ENCODE measurements at places on chromosomes 2 and 18. TPM values are rescaled to one million over a fixed set of nuclear protein-coding genes. Genes with fewer than 3 reads are reported as not detected.

DNA sequence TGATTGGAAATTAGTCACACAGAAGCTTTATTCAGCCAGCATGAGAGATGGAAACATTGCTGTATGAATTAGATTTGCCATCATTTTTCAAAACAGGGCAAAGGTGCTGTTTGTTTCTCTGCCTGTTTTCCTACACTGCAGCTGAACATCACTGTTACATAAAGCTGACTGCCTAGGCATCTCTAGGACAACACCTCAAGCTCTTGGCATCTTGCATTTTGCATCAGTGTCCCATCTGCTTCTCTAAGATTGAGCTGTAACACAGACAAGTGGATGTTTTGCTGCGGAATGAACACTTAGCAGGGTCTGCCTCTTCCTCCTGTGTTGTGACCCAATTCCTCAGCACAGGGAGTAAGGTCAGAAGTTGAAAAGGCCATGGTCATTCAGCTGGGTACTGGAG lies 4.9 kb downstream of the CCT7 start:
- no peak for DNase-seq

DNA sequence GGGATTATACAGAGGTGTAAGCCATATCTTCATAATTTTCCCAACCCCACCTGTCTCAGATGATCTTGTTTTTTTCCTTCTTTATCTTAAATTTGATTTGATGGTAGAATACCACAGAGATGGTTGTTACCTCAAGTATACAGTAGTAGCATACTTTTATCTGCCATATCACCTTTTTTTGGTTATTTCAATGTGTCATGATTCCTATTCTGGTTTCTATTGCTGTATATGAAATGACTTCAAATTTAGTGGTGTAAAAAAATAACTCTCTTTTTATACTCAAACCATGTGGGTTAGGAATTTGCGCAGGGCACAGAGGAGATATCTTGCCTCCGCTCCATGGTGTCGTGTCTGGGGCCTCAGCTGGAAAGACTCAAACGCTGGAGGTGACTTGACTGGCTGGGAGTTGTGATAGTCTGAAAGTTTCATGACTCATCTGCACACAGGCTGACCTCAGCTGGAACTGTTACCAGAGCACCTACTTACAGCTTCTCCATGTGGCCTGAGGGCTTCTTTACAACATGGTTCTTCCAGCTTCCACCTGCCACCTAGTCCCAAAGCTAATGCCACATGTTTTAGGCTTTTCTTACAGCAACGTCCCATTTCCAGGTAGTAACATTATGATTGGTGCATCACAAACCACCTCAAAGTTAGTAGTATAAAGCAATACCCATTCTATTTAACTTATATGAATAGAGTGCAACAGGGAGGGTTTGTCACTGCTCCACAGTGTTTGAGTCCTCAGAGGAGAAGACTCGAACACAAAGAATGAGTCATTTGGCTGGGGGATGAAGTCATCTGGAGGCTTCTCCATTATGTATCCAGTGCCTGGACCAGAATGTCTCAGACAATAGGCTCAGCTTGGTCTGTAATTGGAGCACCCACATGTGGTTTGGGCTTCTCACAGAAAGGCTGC lies 82.3 kb upstream of the XPO1 start:
- peak; percentile 80 for DNase-seq

GRCh38 chr2:113124984-113125855 lies 2.2 kb upstream of the IL1RN start:
- peak; percentile 42 for DNase-seq

GRCh38 chr2:71785516-71785981 lies 332.2 kb downstream of the DYSF start:
- no peak for DNase-seq

FABP1 gene
- not detected for total RNA-seq

DNA sequence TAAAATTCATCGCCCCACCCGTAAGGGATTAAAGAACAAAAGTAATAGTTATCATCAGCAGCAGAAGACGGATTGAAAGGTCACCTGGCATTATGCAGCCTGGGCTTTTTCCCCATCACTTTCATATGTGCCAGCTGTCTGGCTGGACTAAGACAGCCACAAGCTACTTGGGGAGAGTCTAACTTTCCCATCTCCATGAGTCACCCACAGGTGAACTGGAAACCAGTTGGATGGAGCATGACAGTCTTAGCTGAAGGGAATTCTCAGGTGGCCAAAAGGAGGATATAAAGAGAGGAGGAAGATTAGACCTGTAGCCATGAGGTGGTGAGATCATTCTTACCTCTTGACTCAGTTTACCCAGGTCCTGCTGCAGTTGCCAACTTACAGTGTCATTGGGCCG lies 7.0 kb upstream of the FAM178B start:
- DNase-seq = no peak

DNA sequence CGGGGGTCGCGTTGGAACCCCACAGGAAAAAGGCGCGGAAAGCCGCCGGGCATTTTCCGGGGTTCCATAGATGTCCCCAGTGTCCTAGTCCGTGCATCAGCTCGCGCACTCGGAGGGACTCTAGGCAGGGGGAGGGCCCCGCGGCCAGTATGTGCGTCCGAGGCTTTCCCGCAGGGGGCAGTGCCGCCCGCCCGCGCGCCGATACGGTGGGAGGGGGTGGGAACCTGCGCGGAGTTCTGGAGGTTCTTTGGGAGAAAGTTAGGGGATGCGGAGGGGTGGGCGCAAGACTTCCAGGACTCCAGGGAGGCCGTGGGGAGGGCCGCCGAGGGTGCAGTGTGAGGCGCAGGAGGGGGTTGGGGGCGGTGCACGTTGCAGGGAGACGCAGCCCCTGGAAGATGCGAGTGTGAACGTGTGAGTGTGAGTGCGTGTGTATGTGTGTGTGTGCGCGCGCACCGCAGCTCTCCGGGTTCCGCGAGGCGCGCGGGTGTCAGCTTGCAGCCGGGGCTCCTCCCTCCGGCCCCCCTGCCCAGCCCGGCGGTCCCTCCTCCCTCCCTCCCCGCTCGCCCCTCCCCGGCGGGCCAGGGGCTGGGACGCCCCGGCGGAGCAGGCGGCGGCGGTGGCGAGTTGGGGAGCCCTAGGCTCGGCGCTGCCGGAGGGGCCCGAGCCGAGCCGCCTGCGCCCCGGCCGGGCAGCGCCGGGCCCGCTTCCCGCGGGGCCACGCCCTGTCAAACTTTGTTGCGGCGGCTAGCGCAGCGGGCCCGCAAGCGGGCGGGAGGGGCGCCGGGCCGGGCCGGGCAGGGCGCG lies at the start of gene TCF7L1:
Gene TCF7L1 (plus strand): TSS at position 559 of the 804 bp plus-strand sequence. CDS start 293 bp downstream, outside the sequence.
- peak; percentile 54 for DNase-seq

SPTBN1 gene
- total RNA-seq = 202 TPM

- no peak for DNase-seq
Observed at GRCh38 chr2:217418090-217418489, 558.2 kb upstream of the TNP1 start.

DNA sequence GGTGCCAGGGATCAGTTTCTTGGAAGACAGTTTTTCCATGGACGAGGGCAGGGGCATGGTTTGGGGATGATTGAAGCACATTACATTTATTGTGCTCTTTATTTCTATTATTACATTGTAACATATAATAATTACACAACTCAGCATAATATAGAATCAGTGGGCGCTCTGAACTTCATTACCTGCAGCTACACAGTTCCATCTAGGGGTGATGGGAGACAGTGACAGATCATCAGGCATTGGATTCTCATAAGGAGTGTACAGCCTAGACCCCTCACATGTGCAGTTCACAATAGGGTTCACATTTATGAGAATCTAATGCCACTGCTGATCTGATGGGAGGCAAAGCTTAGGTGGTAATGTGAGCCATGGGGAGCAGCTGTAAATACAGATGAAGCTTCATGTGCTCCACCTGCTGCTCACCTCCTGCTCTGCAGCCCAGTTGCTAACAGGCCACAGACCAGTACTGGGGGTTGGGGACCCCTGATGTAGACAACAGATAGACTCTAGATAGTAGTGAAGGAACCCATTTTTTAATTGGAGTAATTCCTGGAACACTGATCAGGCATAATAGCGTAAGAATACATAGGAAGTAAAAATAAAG lies 41.5 kb upstream of the MC4R start:
- DNase-seq = peak; percentile 16

KCNS3 gene
- total RNA-seq = 4.4 TPM

DNA sequence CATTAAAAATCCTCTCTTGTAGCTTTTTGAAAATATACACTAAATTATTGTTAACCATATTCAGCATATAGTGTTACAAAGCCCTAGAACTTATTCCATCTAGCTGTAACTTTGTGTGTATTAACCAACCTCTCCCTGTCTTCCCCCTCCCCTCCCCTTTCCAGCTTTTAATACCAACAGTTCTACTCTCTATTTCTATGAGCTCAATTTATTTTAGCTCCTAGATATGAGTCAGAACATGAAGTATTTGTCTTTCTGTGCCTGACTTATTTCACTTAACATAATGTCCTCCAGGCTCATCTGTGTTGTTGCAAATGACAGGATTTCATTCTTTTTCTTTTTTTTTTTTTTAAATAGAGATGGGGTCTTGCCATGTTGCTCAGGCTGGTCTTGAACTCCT lies 45.1 kb downstream of the GPD2 start:
- no peak for DNase-seq

DNA sequence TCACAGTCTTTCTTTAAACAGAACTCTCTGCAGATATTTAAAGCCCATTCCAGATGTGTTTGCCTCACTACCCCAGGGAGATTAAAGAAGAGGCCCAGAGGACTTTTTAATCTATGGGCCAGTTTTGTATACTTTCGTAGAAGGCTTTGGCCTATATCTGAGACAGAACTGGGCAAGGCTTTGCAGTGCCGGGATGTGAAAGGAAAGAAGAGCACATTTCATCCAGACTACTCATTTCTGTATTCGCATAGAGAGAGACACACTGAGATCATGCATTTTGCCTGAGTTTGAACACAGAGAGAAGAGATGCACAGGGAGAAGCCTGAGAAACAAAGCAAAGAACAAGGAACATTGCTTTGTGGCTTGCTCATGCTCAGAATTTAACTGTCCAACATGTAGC lies 54.9 kb upstream of the SLC5A7 start:
- no peak for DNase-seq

DNA sequence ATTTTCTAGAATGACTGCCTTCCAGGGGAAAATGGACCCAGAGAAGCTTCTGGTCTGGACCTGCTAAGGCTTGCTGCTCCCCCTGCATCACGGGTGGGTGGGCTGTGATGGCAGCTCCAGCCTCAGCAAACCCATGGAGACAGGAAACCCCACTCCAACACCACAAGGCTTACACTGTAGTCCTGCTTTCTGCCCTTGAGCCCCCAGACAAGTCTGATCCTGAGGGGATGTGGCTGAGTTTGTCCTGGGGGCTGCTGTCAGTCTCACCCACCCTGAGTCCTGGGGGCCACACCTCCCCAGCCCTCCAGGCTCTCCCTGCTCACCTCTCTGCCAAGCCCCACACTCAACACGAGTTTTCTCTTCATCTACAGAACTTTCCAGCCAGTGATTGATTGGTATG lies 279.4 kb downstream of the EIPR1 start:
- DNase-seq = no peak

TFCP2L1 gene
- 0.26 TPM for total RNA-seq

- no peak for DNase-seq
Observed at GRCh38 chr2:112686348-112687217, 34.2 kb upstream of the NT5DC4 start.

TMEM178A gene
- not detected for total RNA-seq

GNAL gene
- total RNA-seq = 3.5 TPM

GRCh38 chr2:84285056-84285747 lies 173.9 kb downstream of the SUCLG1 start:
- peak; percentile 28 for DNase-seq

- peak; percentile 80 for DNase-seq
Observed at GRCh38 chr2:138421971-138422335, 79.6 kb upstream of the SPOPL start.
